ENCODE measurements at places on chromosomes 16 and 17.

GRCh38 chr16:19238406-19238805 lies 47.1 kb upstream of the CLEC19A start:
- DNase-seq, result no peak

GRCh38 chr17:28575126-28575795 lies 1.4 kb downstream of the ALDOC start:
- DNase-seq, result no peak

- DNase-seq, result peak; percentile 22
Measured at GRCh38 chr17:81295676-81296381, 722 bp upstream of the SLC38A10 start.

- DNase-seq, result no peak
Measured at GRCh38 chr17:21295036-21295952, 10.8 kb downstream of the MAP2K3 start.

DNA sequence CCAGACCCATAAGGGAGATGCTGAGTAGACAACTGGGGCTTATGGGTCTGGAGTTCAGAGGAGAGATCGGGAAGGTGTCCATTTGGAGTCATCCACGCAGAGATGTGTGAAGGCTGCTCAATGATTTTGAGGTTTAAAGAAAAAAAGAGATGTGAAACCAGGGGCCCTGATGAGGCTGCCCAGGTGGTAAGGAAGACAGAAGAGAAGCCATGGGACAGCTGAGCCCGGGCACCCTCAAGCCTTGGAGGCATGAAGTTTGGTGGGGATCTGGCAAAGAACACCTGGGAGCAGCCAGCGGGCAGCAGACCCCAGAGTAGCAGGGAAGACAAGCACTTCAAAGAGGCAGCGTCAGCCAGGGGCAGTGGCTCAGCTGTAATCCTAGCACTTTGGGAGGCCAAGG lies 20.8 kb upstream of the MYO15B start:
- no peak for DNase-seq

- DNase-seq, result no peak
Measured at GRCh38 chr17:45241328-45242028, 19.8 kb downstream of the FMNL1 start.

GRCh38 chr16:2284797-2285576 lies 17.1 kb upstream of the RNPS1 start:
- no peak for DNase-seq

- no peak for DNase-seq
Measured at GRCh38 chr17:32944248-32945020, 16.5 kb downstream of the TMEM98 start.

- no peak for DNase-seq
Measured at GRCh38 chr17:17576772-17577234, 14.7 kb downstream of the PEMT start.

- no peak for DNase-seq
Measured at GRCh38 chr16:22428654-22429053, 54.2 kb upstream of the CDR2 start.

DNA sequence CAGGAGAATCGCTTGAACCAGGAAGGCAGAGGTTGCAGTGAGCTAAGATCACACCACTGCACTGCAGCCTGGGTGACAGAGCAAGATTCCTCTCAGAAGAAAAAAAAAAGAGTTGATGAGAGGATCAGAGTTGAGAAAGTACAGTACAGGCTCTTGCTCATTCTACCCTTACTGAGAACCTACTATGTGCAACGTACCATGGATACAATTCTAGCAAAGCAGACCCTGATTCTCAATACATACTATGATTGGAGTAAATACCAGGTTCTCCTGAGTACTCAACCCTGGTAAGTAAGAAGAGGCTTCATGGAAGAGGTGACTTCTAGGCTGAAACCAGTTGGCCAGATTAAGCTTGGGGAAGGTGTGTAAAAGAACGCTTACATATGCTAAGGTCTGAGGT lies 1.2 kb downstream of the RFFL start:
- DNase-seq, result no peak

DNA sequence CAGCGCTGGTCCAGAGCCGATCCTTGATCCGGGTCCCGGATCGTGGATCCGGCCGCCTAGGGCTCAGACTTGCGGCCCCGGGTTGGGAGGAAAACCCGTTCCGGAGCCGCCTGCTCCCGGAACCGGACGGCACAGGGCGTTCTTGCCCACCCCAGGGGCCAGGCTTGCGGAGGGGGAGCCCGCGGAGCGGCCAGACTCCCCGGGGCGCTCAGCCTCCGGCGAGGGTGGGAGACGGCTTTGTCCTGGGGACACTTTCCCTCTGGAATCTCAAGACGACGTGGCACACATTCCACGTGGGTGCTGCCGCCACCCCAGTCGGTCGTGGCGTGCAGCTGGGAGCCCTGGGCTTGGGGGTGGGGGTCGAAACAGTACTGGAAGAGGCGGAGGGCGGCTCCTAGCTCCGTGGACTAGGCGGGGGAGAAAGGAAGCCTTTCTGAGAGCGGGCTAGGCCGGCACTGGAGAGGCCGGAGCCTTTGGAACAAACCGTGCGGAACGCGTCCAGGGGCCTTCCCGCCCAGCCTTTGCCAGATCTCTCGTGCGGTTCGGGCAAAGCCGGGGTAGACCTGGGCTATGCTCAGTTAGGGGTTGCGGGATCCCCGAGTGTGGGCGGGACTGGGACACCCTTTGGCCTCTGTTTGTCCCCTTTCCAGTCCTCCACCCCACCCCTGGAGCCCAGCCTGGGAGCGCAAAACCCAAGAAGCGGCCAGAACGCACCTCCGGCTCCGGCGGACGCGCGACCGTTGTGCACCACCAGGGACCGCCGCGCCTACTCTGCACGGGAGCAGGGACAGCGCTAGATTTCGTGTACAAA lies 26.5 kb downstream of the SREBF1 start:
- DNase-seq, result peak; percentile 65

DNA sequence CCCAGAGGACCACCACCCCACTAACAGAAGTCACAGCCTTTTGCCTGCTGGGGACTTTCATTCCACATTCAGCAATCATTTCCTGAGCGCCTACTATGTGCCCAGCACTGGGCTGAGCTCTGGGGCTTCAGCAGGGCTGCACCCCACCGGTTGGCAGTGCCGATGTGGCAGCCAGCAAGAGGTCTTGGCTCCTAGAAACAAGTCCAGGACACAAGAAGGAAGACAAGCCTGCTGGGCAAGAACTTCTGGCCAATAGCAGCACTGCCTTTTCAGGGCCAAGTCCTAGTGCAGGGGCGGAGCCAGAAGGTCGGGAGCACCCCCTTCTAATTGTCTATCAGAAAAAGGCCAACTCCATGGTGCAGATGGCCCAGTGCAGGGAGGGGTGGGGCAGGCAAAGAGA lies 13.0 kb upstream of the HOXB9 start:
- DNase-seq, result no peak

DNA sequence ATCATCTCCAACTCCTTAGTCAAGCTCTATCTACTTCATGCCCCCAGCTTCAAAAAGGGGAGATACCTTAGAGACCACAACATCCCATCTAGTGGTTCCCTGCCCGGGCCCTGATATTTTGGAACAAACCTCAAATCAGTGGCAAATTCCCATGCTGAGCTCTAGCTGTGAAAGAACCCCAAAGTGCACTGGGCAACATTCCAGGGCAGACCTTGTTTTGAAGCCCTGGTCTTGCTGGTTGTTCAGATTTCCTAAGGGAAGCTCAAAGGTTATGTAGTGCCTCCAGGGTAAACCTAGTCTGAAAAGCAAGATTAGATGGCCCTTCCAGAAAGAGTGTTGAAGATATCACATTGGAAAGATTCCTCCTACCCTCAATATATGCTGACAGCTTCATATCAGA lies 16.3 kb downstream of the FAM117A start:
- DNase-seq, result no peak

GRCh38 chr16:79165079-79165478 lies 435.5 kb downstream of the MAF start:
- no peak for DNase-seq
